ENCODE measurements at places on chromosomes 7 and 10.

DNA sequence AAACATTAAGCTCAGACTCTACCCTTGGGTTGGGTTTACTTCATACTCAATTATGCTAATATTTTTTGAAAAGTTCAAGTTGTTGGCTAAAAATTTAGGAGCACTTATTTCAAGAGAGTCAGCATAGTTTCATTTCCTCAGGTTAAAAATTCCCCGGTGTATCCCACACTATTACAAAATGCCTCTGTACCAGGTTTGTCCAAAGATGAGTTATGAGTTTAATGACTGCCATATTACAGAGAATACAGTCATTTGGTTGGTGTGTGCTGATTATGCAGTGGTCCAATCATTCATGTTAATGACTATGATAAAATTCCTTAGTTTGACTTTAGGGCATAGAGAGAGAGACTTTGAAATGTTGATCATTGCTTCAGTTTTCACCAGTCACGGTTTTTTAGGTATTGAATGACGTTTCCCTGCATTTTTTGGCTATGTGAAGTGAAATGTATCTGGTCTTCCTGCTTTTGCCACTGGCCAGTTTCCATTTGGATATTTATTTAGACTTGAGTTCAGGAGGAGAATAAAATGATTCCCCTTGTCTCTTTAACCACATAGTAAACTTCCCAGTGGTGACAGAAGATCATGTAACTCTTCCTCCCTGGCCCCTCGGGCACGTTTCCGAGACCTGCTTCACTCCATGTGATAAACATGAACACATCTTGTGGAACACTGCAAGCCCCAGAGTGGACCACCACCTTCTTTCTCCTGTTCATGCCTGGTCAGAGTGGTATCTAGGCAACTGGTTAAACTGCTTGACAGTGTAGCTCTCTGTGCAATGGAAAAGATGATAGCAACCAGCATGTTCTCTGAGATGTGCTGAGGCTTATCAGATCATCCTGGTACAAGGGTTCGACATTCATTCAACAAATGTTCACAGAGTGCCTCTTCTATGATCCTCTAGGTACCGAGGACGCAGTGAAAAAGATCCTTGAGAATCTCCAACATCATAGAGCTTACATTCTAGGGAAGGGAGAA lies 153.6 kb downstream of the CACNB2 start:
- DNase-seq = no peak

GRCh38 chr7:40595832-40596231 lies 461.0 kb downstream of the SUGCT start:
- DNase-seq = no peak

GRCh38 chr10:70592746-70593512 lies 9.6 kb downstream of the PRF1 start:
- DNase-seq = no peak

- DNase-seq = no peak
These were observed 129.3 kb downstream of the GLI3 start for GRCh38 chr7:42107484-42108240.

DNA sequence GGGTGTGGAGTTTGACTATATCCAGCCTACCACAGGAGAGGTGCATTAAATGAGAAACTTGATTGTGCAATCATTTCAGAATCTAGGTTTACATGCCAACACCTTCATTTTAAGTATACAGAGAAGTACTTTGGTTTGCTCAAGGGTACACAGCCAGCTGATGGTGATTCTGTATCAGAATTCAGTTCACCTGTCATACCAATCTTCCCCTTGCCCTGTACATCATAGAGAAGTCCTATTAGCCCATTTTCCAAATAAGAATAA lies 35.0 kb upstream of the PPP1R17 start:
- no peak for DNase-seq

DNA sequence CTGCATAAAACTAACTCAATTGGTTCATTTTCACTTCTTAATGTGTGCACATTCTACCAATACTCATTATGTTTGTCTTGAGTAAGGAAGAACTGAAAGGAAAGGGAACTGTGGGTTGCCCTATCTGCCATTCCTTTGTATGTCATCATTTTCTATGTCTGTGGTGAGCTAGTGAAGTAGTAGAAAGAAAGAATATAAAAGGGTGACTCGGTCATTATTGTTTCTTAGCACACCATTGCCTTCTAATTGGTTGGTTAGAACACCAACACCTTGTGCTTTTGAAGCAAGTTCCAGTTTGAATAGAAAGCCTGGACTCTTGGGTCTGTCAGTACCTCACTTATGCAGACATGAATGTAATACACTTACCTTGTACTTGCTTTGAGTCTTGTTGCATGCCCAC lies 64.3 kb upstream of the MDFIC start:
- DNase-seq = no peak

- no peak for DNase-seq
These were observed 87.1 kb upstream of the AHR start for GRCh38 chr7:17211307-17211836.

DNA sequence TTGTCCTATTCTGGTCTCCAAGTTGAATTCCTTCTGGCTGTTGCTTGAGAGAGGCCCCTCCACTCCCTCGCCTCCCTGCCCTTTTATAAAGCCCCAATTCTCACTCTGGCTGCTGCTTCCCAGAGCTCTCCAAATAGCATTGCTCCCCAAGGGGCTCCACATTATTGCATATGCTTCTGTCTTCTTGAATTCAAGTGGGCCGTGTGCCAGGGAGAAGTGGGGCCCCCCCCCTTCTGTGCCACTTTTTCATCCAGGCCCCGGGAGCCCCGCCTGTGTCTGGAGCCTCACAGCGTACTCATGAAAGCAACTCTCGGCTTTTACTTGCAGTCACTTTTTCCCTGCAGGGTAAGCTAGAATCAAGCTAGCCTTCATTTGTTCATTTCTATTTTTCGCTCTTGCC lies 265.1 kb downstream of the CCSER2 start:
- no peak for DNase-seq

- DNase-seq = no peak
These were observed 488.4 kb downstream of the NXPH1 start for GRCh38 chr7:8921807-8922206.

- DNase-seq = no peak
These were observed 57.3 kb upstream of the FGFR2 start for GRCh38 chr10:121655254-121656144.

DNA sequence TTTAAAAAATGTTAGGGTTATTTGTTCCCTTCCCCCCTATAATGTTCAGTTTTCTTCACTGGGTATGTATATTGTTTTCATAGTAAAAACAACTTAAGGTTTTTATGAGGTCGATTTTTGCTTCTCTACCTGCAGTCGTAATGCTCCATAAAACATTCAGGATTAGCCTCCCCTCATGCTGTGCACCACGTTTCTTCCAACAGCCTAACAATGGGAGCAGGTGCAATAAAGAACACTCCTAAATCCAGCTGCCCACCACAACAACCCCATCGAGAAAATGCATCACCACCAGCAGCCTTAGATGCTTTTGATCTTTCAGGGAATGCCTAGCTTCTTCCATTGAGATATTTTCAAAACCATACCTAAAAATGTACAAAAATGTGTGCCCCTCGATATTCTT lies 111.1 kb downstream of the ADAM12 start:
- no peak for DNase-seq

GRCh38 chr7:114158275-114158674 lies 239.5 kb upstream of the PPP1R3A start:
- DNase-seq = no peak

DNA sequence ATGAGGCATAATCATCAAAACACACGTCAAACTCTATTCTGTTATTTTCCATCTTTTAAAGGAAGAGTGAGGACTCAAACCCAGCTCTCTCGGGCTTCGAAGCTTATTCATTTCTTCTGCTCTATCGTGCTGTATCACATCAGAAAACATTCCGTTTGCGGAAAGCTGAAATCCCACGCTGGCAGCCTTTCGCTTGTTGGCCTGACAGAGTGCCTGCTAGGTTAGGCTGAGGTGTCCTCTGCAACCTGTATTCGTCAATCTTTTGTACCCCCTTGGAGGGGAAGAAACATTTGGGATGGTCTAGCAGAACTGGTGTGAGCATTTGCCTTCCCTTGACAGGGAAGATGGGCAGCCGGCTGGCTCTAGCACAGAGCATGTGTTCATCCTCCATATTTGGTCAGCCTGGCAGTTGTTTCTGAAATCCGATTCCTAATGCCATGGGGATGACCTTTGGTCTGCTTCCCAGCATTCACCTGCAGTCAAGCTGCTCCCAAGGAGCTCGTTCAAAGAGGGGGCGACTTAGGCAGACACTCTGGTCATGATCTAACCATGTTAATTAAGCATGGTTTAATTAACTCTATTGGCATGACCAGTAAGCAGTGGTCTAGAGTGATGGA lies 55.2 kb downstream of the TACC2 start:
- no peak for DNase-seq
